ENCODE measurements at places on chromosomes 5 and 9. TPM values are rescaled to one million over a fixed set of nuclear protein-coding genes. Genes with fewer than 3 reads are reported as not detected.

- H3K36me3 ChIP-seq: no peaks in the 10 kb centered on the region
- peak; percentile 41 for DNase-seq
- peak overlapping the region; percentile 13 for H3K27ac ChIP-seq
- peaks cover 18% of the 10 kb centered on the region for H3K4me1 ChIP-seq
Observed at GRCh38 chr9:86794391-86795046, 152.8 kb downstream of the GAS1 start.

GRCh38 chr5:51859624-51860023 is 476.4 kb downstream of the ISL1 start:
- H3K27ac ChIP-seq: no peak overlapping the region
- H3K4me3 ChIP-seq: no peak overlapping the region
- no peaks in the 10 kb centered on the region for H3K36me3 ChIP-seq
- no peak for DNase-seq

DNA sequence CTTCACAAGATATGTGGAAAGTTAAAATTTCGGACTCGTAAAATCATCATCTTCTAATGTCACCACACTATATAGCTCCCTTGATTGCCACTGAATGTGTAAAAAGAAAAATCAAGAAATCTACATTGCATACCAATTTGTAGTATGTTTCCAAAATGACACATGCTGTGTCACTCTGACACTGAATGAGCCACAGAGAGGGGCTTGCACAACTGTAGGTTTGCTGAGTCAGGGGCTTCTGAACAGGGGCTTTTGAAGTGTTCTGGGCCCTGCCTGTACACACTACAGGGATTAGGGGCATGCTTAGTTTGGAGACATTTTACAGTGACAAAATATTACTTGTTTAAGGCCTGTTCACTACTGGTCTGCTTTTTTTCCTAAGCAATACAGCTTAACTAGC is 234.4 kb upstream of the GRAMD2B start:
- H3K27ac ChIP-seq: no peak overlapping the region
- H3K36me3 ChIP-seq: no peaks in the 10 kb centered on the region
- H3K4me3 ChIP-seq: no peak overlapping the region
- DNase-seq: no peak
- peaks cover 4% of the 10 kb centered on the region for H3K4me1 ChIP-seq

DNA sequence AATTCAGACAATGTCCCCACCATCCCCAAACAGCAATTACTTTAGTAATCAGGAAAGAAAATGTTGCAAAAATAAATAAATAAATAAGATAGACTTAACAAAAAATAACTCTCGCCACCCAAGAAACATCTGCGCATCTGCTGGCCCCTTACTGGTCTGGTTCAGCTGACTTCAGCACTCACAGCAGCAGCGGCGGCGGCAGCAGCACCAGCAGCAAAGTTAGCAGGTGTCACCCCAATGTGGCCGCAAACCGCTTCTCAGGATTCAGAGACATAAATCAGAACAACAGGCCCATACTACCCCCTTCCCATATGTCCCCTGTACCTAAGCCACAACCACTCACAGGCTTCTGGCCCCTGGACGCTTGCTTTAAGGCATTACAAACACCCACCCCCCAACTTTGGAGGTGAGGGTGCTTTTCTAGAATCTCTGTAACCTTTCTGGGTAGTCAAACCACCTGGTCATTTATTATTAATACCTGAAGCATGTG is 593.0 kb downstream of the BNC2 start:
- H3K27ac ChIP-seq: no peak overlapping the region
- no peak overlapping the region for H3K4me3 ChIP-seq
- no peaks in the 10 kb centered on the region for H3K27me3 ChIP-seq
- no peaks in the 10 kb centered on the region for H3K36me3 ChIP-seq

DNA sequence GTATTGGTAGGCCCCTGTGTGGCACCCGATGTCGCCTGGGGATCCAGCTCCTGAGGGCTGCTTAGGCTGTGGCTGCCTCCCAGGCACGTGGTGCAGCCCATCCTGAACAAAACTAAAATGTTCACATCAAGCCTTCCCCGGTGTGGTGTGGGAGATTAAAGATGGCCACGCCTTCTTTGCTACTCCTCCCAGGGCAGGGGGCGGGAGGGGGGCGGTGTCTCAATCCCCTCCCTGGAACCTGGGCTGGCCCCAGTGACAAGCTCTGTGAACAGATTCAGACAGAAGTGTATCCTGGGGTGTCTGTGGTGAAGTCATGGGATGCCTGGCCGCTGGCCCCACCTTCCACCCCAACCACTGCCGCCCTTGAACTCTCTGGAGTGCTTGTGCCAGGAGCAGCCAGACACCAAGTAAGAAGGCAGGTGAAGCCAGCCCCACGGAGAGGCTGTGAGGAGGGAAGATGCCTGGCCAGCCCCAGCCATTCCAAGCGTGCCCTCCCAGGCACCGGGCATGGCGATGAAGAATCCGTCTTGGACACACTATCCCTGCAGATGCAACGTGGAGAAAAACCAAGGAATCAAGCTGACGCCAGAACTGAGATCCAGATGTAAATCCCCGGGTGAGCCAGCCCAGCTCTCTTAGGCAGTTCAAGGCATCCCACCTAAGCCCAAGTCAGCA is 75.8 kb downstream of the AK8 start:
- no peaks in the 10 kb centered on the region for H3K36me3 ChIP-seq
- H3K27ac ChIP-seq: no peak overlapping the region
- DNase-seq: no peak
- peaks cover 9% of the 10 kb centered on the region for H3K27me3 ChIP-seq
- no peaks in the 10 kb centered on the region for H3K4me1 ChIP-seq

DNA sequence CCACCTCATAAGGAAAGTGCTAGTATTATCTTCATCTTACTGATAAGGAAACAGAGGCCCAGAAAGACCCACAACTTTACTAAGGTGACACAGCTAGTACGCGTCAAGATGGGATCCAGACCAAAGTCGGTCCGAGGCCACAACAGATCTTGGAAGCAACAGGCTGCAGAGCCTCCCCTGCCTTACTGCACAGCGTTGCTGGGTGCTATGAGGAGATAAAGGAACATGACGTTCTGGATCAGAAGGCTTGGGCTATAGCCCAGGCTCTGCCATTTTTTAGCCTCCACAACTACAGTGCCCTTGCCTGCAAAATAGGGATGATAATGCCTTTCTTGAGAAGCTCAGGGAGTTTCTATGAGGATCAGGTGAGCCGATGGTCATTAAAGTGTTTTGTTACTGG is 144.1 kb downstream of the NMUR2 start:
- no peaks in the 10 kb centered on the region for H3K4me1 ChIP-seq
- H3K27ac ChIP-seq: no peak overlapping the region

FBLL1 gene
- total RNA-seq: 0.63 TPM

BAAT gene
- total RNA-seq: not detected

LCN1 gene
- total RNA-seq: not detected

OTP gene
- total RNA-seq: not detected
